ENCODE measurements at places on chromosomes 7 and 10.

- H3K4me1 ChIP-seq, result peaks cover 8% of the 10 kb centered on the region
- H3K4me3 ChIP-seq, result no peak overlapping the region
- H3K27me3 ChIP-seq, result no peaks in the 10 kb centered on the region
- no peak overlapping the region for H3K27ac ChIP-seq
- no peak for DNase-seq
- H3K36me3 ChIP-seq, result no peaks in the 10 kb centered on the region
These were observed 3.8 kb upstream of the GRIFIN start for GRCh38 chr7:2480070-2480408.

GRCh38 chr7:117124591-117125220 lies 171.4 kb downstream of the ST7 start:
- H3K36me3 ChIP-seq, result no peaks in the 10 kb centered on the region
- H3K4me1 ChIP-seq, result peaks cover 23% of the 10 kb centered on the region
- no peak overlapping the region for H3K4me3 ChIP-seq
- H3K27me3 ChIP-seq, result no peaks in the 10 kb centered on the region
- DNase-seq, result no peak

- no peaks in the 10 kb centered on the region for H3K4me1 ChIP-seq
- no peak overlapping the region for H3K27ac ChIP-seq
- no peaks in the 10 kb centered on the region for H3K27me3 ChIP-seq
These were observed 17.5 kb upstream of the CPVL start for GRCh38 chr7:29163854-29164253.

DNA sequence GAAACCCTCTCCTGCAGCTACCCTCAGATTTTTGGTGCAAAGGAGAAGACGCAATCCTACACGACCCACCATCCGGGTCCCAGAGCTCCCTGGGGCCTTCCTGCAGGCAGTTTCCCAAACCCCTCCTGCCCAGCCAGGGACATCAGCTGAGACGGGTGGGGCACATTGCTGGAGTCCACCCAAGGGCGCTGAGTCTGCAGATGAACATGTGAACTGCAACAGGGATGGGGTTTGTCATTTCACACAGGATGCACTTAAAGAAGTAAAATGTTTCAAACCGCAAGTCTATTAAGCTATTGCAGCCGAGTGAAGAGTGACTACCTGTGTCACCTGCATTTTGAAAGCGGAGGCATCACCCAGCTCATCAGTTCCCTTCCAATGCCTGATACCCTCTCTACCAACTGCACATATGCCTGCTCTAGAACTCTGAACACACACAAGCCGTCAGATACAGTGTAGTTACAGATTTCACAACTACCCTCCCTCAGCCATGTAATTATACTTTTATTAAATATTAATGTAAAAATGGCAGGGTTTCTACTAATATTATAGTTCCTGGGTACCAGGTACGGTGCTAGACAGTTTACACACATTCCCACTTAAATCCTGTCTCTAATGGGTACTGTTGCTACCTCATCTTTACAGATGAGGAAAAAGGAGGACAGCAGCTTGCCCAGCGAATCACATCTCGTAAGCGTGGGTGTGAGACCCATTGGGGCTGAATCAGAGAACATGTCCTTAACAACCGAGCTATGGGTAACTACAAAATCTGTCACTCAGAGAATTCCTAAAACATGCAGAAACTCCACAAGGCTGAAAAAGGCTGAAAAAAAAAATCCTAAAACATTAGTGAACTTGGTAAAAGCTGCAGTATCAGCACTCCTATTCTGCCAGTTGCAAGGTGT lies 71.2 kb downstream of the GRB10 start:
- H3K4me1 ChIP-seq, result peaks cover 47% of the 10 kb centered on the region
- no peak overlapping the region for H3K4me3 ChIP-seq
- H3K36me3 ChIP-seq, result no peaks in the 10 kb centered on the region
- H3K27me3 ChIP-seq, result no peaks in the 10 kb centered on the region

GRCh38 chr10:72204296-72204695 lies 11.5 kb upstream of the ANAPC16 start:
- H3K4me3 ChIP-seq, result no peak overlapping the region
- H3K27ac ChIP-seq, result peak overlapping the region; percentile 73
- DNase-seq, result no peak
- no peaks in the 10 kb centered on the region for H3K4me1 ChIP-seq
- H3K36me3 ChIP-seq, result peaks cover 28% of the 10 kb centered on the region
- no peaks in the 10 kb centered on the region for H3K27me3 ChIP-seq

- H3K4me3 ChIP-seq, result no peak overlapping the region
- DNase-seq, result no peak
- H3K36me3 ChIP-seq, result no peaks in the 10 kb centered on the region
- peaks cover 27% of the 10 kb centered on the region for H3K4me1 ChIP-seq
- no peaks in the 10 kb centered on the region for H3K27me3 ChIP-seq
These were observed 19.8 kb upstream of the TOMM7 start for GRCh38 chr7:22842383-22842941.

- H3K27ac ChIP-seq, result no peak overlapping the region
- H3K4me3 ChIP-seq, result no peak overlapping the region
- peaks cover 2% of the 10 kb centered on the region for H3K4me1 ChIP-seq
- DNase-seq, result peak; percentile 38
- no peaks in the 10 kb centered on the region for H3K27me3 ChIP-seq
These were observed 143.3 kb downstream of the KCNMA1 start for GRCh38 chr10:77494327-77494726.

- no peaks in the 10 kb centered on the region for H3K27me3 ChIP-seq
- DNase-seq, result no peak
- no peak overlapping the region for H3K27ac ChIP-seq
- no peak overlapping the region for H3K4me3 ChIP-seq
- H3K4me1 ChIP-seq, result peaks cover 31% of the 10 kb centered on the region
These were observed 115.5 kb downstream of the FAM53B start for GRCh38 chr10:124628676-124629021.

DNA sequence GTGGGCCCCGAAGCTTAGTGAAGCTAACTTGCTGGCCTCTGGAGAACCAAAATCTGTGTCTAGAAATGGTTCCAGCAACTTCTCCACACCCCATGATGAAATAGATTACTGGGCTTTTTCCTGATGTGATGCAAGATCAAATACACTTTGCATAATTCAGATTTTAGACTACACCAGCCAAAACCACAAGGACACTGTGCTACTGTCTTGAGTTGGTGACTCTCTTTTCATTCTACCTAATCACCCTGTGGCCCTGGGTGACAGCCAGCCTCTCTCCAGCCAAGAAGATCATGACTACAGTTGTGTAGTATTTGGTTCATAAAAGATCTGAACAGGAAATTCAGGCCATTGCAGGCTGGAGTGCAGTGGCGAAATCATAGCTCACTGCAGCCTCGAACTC lies 22.2 kb downstream of the AZGP1 start:
- DNase-seq, result no peak
- H3K27me3 ChIP-seq, result peaks cover 28% of the 10 kb centered on the region
- no peak overlapping the region for H3K4me3 ChIP-seq
- peaks cover 3% of the 10 kb centered on the region for H3K4me1 ChIP-seq

DNA sequence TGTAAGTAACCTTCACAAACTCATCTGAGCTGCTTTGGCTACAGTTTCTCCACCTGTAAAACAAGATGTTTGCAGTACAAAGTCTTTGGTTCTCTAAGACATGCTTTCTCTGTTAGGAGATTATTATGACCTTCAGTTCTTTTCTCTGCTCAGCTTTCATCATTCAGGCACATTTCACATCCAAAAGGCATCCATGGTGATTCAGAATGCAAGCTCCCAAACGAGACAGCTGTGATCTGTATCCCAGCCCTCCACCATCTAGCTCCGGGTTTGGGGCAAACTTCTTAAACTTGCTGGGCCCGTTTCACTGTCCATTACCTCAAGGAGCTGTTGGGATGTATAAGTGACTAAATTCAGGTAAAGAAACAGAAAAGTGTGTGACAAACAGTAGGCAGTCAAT lies 95.8 kb upstream of the COL1A2 start:
- DNase-seq, result no peak
- H3K27ac ChIP-seq, result no peak overlapping the region
- no peak overlapping the region for H3K4me3 ChIP-seq

DNA sequence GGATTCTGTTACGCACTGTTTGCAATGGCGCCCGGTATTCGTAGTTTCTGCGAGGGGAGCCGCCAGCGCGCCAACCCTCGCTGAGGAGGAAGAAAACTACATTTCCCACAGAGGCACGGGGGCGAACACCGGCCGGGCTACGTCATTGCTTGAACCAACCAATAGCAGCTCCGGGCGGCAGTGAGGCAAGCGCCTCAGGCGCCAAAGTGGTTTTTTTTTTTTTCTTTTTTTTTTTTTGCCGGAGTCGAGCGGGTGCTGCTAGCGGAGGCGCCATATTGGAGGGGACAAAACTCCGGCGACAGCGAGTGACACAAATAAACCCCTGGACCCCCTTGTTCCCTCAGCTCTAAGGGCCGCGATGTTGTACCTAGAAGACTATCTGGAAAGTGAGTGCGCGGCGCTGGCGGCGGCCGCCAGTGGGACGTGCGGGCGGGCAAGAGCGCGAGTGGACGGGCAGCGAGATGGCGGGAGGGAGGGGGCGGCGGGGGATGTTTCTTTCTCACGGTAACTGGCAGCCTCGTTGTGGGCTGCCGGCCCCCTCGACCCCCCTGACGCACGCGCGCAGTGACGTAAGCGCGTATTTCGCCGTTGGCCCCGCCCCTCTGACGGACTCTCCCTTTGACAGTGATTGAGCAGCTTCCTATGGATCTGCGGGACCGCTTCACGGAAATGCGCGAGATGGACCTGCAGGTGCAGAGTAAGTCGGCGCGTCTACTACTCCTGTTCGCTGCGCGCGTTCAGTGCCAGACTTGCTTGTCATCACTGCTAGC lies at the start of gene ING3:
Gene ING3 (plus strand): TSS at position 239 of the 770 bp plus-strand sequence. CDS start 120 bp downstream, at position 359.
- H3K27me3 ChIP-seq, result no peaks in the 10 kb centered on the region
- DNase-seq, result peak; percentile 96
- H3K27ac ChIP-seq, result peak within 1 kb of the TSS; percentile 96
- H3K4me1 ChIP-seq, result peaks cover 14% of the 10 kb centered on the region
- H3K36me3 ChIP-seq, result peaks cover 18% of the 10 kb centered on the region

GRCh38 chr7:73626814-73627213 lies 2.5 kb upstream of the MLXIPL start:
- DNase-seq, result no peak
- H3K4me3 ChIP-seq, result no peak overlapping the region

- H3K27ac ChIP-seq, result no peak overlapping the region
- no peak for DNase-seq
- no peak overlapping the region for H3K4me3 ChIP-seq
- H3K27me3 ChIP-seq, result peaks cover 3% of the 10 kb centered on the region
These were observed 162.6 kb downstream of the ADARB2 start for GRCh38 chr10:1574719-1575118.

DNA sequence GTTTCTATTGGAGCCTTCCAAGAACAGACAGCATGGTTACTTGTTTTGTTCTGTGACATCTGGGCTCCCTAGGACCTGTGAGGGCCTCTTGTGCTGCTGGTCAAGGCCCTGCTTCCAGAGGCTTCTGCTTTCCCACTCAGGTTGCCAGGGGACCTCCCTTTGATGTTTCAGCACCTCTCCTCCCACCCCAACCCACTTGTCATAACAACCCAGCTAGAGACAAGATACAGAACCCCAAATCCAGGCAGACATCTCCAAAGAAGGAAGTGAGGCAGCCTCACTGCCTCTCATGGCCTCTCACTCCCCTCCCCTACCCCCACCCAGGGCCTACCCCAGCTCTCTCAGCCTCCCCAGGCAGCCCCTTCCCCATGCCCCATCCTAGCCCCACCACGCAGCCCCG lies 11.3 kb downstream of the NFKB2 start:
- no peak overlapping the region for H3K27ac ChIP-seq
- no peak overlapping the region for H3K4me3 ChIP-seq
- no peaks in the 10 kb centered on the region for H3K36me3 ChIP-seq
- DNase-seq, result no peak
- H3K4me1 ChIP-seq, result peaks cover 23% of the 10 kb centered on the region

DNA sequence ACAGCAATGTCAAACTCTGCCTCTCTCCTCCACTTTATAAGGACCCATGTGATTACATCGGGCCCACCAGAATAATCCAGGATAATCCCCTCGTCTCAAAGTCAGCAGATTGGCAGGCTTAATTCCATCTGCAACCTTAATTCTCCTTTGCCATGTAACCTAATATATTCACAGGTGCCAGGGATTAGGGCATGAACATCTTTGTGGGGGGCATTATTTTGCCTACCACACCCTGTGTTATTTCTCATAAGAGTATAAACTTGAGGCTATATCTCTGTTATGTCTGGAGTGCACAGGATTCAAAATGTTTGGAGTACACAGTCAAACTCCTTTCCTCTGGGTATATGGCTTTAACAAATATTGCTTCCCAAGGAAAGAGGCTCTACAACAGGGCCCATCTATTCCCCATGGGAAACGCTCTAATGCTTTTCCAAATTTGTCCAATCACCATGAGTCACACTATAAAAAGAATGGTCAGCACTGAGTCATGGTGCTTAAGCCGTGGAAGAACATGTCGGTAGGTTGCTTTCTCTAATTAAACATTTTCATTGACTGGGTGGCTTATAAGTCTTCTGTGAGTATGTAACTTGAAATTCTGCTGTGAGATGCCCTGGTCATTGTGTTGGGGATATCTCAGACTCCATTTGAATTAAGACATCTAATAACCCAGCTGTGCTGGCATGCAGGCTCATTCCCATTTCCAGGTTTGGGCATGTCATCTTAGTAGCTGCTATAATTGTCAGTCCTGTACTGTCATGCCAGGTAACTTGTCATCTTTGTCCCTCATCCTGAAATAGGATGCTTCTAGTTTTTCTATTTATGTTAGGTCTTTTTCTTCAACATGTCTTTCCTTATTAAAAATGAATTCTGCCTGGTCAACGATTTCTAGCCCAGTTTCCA lies 11.5 kb upstream of the AKR1B10 start:
- H3K4me1 ChIP-seq, result peaks cover 5% of the 10 kb centered on the region
- H3K27ac ChIP-seq, result no peak overlapping the region
- H3K36me3 ChIP-seq, result no peaks in the 10 kb centered on the region
- peaks cover 6% of the 10 kb centered on the region for H3K27me3 ChIP-seq

- H3K4me3 ChIP-seq, result no peak overlapping the region
- H3K27me3 ChIP-seq, result no peaks in the 10 kb centered on the region
- H3K4me1 ChIP-seq, result peaks cover 4% of the 10 kb centered on the region
- no peaks in the 10 kb centered on the region for H3K36me3 ChIP-seq
- no peak overlapping the region for H3K27ac ChIP-seq
These were observed 77.4 kb downstream of the TAF3 start for GRCh38 chr10:7895699-7896090.

DNA sequence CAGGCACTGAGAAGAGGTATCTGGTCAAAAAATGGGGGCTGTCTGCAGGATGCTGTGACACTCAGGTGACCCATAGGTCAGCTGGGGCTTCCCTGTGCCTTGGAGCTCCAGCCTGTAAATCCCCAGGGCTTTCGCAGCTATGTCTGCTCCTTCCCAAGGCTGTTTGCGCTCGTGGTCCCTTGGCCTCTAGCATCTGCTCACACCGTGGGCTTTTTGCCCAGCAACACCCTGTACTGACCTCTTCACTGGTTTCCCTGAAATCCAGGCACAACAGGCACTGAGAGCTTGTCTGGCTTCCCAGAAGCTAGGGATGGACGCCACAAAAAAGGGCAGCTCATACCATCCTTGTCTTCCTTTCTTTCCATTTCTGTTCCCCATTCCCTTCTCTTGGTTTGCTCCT lies 280.3 kb upstream of the HABP2 start:
- H3K4me3 ChIP-seq, result no peak overlapping the region
- peaks cover 2% of the 10 kb centered on the region for H3K27me3 ChIP-seq
- H3K27ac ChIP-seq, result no peak overlapping the region
- DNase-seq, result no peak
- H3K36me3 ChIP-seq, result peaks cover 12% of the 10 kb centered on the region
- peaks cover 10% of the 10 kb centered on the region for H3K4me1 ChIP-seq

Data from WTC11 (cell line).